ENCODE measurements at places on chromosomes 3 and 15.
A peak's percentile ranks its signal among the peaks of the same experiment; 100 is the strongest.

DNA sequence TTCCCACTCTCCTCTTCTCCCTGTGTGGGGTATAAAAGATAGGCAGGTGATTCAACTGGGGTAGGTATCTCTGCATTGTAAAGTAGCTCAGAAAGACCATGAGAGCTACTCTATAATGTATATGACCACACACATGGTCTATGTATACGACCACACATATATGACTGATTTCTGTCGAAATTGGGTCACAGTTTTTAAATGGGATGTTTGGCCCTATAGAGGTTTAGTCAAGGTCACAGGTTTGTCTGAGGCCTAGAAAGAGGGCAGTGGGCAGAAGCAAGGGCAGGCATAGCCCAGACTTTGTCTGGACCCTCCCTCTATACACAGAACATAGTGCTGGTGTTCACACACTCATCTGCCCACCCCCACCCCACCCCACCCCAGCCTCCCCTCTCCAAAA is 4.4 kb downstream of the LAMP3 start:
- DNase-seq = no peak

GRCh38 chr3:190053919-190054672 is 66.6 kb downstream of the P3H2 start:
- no peak for DNase-seq

DNA sequence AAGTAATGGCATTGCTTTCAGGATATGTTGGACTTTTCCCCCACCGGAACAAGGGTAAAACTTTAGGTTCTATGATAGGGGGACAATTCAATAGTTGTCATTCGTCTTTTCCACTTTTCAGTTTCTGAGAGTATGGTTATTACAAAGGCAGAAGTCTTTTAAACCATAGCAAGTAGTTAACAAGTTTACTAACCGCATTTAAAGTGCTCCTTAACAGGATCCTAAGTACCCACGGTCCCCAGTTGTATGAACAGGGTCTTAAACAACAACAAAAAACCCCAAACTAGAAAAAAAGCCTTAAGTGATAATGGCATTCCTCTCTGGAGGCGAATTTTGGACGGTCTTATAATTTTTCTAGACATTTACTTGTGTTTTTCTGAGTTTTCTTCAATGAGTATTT is 831 bp downstream of the IFT57 start:
- no peak for DNase-seq

DNA sequence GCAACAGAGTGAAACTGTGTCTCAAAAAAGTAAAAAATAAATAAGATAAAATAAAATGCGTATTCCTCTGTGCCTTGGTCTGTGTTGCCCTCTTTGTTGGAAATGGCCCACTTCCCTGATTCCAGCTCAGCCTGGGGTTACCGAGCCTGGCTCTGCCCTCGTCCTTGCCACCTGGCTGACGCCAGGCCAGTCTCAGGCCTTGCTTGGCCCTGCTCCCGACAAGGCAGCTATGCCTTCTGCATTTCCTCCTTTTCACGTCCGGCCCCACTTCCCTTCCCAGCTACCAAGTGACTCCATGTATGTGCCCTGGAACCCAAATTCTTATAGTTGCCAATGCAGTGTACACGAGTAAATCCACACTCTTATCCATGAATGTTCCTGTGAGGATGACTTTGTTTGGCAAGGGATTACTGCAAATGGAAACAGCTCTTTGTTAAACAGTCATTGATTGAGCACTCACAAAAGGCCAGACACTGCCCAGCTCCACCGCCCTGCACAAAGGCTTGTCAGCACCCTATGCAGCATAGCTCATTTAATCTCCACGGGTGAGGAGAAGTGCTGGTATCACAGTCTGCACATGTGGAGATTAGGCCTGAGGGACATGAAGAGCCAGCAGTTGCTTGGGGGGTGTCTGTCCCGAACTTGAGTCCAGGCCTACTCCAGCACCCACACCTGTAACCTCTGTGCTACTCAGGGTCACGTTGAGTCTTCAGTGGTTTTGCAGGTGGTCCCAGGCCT is 25.1 kb downstream of the SPSB4 start:
- no peak for DNase-seq

DNA sequence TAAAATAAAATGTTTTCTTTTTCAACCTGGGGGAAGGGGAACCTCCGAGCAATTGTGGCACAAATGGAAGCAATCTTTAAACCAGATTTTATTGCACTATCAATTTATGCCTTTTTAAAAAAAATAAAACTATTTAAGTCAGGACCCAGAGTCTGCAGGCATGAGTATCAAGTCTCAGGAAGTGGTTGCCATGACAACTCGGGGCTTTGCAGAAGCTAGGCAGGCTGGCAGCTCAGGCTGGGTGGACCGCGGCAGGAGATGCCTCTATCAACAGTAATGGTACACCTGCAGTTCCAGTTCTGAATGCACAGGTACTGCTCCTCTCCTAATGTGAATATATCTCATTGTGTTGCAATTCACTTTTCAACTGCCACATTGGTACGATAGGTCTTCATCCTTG is 447.7 kb downstream of the GABRG3 start:
- no peak for DNase-seq

- DNase-seq = no peak
Observed at GRCh38 chr3:100069472-100069871, 44.8 kb downstream of the FILIP1L start.

GRCh38 chr15:66802025-66803001 is 100.3 kb downstream of the SMAD6 start:
- DNase-seq = peak; percentile 51

- DNase-seq = no peak
Observed at GRCh38 chr3:25037049-25037547, 391.0 kb upstream of the RARB start.

GRCh38 chr15:40743921-40744814 is 10.9 kb downstream of the RMDN3 start:
- no peak for DNase-seq

- DNase-seq = peak; percentile 44
Observed at GRCh38 chr3:184568924-184569829, 7.6 kb downstream of the EPHB3 start.

DNA sequence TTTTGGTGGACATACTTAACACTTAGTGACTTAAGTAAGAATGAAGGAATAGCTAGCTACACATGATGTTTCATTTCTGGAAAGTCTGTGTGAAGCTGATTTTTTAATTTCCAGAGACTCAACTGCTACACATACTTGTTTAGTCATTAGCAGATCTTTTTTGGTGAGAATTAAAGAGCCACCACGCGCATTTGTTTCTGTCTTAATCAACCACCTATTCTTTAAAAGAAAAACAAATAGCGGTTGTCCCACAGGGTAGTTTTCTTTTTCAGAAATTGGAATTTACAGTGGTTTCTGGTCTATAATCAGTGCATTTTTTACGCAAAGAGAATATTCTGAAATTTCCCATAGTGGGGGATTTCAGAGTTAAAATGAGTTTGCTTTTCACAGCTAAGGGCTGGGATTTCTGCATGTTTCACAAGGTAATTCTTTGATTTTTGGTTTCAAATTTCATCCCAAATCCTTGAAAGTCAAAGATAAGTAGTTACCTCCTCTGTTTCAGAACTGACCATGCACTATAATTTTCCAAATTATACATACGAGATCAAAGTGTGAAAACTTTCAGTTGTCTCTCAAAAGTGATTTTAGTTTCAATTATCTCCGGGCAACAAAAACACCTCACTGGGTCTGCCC is 631.0 kb upstream of the GRM7 start:
- no peak for DNase-seq

GRCh38 chr3:107753976-107754375 is 231.2 kb downstream of the BBX start:
- DNase-seq = peak; percentile 10

DNA sequence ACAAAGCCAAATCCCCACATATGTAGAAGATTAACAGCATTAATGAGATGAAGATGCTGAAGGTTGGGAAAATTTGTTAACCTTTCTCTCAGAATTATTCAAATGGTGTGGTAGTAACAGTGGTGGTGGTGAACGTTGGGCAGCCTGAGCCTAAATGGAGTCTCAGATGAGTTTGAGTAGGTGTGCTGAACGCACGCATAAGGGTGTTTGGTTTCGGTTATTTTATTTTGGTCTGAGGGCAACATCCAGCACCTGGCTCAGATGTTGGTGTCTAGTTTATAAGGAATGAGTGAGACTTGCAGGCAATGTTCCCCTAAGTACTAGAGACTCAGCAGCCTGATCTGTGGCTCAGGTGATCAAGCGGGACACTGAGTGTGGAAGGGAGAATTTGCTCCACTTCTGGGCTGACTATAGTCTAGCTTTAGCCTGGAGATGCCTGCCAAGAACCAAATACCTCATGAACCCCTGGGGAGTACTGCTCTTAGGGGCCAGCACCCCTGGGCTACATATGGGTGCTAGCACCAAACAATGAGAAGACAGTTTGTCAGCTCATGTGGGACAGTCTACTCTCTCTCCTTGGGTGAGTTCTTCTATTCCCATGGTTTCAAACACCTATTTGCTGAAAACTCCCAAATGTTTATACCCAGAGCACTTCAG is 39.5 kb upstream of the ATP2C1 start:
- DNase-seq = no peak

DNA sequence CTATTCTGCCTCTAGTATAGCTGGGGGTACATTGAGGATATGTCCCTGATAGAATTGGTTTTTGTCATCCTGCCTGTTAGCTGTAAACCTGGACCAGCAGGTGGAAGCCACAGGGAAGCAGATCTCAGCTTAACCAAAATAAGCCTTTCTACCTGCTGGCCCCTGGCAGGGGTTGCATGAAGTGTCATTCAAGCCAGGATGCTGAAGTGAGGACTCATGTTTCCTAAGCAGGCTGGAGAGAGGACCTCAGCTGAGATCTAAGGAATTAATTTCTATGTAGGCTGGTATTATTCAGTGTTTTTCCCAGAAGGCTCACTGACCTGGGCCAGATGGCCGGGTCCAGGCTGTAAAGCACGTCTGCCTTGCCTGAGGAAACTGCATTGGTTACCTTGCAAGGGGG is 128.9 kb downstream of the MEGF11 start:
- DNase-seq = no peak

GRCh38 chr3:187930021-187930420 is 184.8 kb upstream of the BCL6 start:
- DNase-seq = no peak

DNA sequence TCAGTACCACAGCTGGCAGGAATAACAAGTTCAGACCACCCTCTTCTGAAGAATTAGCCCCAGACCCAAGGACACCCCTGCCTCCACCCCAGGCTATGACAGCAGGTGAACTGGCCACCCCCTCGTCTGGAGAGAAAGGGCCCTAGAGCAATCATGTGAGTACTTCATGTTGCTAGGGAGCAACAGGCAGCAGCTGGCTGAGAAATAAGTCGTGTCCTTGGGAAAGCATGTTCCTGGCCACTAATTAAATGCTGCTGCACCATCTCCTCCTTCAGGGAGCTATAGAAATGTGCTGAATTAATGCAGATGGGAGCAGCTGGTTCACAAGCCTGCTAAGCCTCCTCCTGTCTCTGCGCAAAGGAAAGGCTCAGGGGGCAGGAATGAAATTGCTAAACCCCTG is 31.5 kb downstream of the MRPS11 start:
- no peak for DNase-seq

GRCh38 chr3:124352149-124352539 is 360.2 kb upstream of the ROPN1 start:
- no peak for DNase-seq

DNA sequence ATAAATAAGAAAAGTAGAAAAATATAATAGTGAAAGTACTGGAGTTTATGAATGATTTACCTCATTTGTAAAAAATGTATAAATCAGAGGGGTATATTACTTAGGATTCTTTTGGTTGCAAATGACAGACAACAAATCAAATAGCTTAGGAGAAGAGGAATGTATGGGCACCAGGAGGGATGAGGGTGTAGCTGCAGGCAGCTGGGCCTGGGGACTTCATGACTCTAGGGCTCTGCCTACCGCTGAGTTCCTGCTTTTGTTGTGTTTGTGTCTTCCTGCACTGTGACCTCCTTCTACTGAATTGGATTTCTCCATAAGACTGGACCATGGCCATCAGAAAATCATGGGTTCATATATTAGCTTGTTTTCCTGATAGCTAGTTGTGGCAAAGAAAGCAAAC is 27.9 kb upstream of the PDE8A start:
- DNase-seq = no peak

DNA sequence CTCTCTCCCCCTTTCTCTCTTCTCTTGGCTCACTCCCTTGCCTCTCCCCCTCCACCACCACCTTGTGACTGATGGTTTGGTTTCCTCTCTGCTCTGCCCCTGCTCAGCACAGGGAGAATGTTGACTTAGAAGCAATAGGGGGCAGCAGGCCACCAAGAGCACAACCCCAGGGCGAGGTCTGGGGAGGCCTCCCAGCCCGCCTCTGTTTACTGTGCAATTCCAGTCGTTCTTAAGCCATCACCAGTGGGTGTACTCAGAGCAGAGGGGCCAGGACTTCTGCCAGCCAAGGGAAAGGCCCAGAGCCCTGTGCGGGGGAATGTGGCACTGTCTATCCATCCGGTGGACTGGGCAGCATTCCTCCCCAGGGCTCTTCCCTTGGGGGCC is 5.7 kb upstream of the APEH start:
- DNase-seq = no peak

DNA sequence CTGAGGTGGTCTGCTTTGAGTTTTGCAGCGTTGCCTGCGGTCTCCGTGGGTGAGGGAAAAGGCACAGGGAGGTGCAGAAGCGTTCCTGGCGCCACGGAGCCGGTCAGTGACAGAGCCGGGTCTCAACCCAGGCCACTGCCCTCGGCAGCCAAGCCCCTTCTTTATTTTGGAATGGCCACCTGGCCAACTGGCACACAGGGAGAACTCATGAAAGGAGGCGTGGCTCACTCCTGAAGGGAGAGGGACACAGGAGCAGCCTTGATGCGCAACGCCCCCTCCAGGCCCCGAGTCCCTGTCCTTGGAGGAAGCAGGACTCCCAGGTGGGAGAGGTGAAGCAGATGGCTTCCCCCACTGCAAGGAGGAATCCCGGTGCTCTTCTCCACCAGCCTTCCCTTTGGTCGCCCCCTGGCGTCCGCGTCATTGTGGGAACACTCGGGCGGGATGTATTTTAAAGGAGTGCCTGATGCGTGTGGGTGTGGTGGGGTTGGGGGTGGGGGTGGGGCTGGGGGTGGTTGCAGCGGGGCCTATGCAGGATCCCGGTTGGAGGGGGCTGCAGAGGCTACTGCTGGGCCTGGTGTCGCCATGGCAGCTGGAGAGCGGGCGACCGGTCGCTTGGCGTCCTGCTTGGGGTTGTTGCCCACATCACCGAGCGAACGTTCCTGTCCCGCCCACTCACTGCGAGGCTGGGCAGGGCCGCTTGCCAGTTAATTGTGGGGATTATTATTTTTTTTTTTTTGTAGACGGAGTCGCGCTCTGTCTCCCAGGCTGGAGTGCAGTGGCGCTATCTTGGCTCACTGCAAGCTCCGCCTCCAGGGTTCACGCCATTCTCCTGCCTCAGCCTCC is 32.6 kb downstream of the APBA2 start:
- DNase-seq = no peak

- DNase-seq = no peak
Observed at GRCh38 chr3:86788371-86788770, 202.6 kb downstream of the VGLL3 start.

DNA sequence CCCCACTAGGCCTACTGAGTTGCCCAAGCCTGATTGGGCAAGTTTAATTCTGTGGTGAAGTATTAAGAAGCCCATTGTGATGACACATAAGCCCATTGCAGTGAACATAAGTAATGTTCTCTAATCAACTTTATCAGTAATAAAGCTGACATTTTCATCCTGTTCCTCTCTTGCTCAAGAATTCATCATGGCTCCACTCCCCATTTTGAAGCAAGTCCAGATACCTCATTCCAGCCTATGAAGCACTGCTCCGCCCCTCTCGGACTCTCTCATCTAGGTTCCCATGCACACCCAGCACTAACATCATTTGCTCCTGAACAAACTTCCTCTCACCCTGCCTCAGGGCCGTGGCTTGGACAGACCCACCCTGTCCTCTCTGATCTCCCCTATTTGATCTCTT is 10.5 kb downstream of the SHF start:
- no peak for DNase-seq

GRCh38 chr3:134066158-134066541 is 36.4 kb upstream of the SLCO2A1 start:
- DNase-seq = no peak
